ENCODE measurements at places on chromosomes 4 and X. TPM values are rescaled to one million over a fixed set of nuclear protein-coding genes. Genes with fewer than 3 reads are reported as not detected.

The WNK3 gene
- total RNA-seq, result 0.05 TPM

The RGN gene
- total RNA-seq, result not detected

The CYTL1 gene
- 0.76 TPM for total RNA-seq

The SULT1B1 gene
- total RNA-seq, result not detected

The SPACA5 gene
- total RNA-seq, result not detected

Measured in SJSA1 (cell line).